ENCODE measurements at places on chromosomes 13 and 19.

DNA sequence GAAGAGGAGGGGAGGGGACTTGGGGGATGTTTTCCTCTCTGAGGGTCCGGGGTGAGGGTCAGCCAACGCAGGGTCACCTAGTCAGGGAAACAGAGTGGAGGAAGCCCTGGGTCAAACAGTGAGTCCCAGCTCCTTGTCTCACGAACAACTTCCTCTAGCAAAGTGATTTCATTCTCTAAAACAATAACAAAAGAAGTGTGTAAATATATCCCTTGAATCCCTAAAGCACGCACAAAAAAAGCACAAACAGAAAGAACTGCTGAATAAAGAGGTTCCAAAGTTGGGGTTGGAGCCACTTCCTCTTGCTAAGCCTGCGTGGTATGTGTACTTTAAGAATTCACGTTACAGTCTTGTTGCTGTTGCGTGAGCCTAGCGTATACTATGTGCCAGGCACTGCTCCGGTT lies 1.5 kb upstream of the C5AR2 start:
- no peak for DNase-seq

DNA sequence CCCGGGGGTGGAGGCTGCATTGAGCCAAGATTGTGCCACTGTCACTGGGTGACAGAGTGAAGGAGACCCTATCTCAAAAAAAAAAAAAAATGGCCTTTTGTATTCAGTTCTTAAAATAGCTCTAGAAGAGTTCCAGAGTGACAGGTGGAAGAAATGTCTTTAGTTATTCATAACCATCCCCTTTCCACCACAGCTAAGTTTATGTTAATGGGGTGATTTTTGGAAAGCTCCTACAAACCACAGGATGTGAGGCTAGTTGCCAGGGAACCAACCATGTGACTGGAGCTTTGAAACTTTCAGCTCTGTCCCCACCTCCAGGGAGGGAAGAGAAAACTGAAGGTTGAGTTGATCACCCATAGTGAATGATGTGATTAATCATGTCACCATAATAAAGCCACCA lies 6.9 kb downstream of the ZNF490 start:
- no peak for DNase-seq

DNA sequence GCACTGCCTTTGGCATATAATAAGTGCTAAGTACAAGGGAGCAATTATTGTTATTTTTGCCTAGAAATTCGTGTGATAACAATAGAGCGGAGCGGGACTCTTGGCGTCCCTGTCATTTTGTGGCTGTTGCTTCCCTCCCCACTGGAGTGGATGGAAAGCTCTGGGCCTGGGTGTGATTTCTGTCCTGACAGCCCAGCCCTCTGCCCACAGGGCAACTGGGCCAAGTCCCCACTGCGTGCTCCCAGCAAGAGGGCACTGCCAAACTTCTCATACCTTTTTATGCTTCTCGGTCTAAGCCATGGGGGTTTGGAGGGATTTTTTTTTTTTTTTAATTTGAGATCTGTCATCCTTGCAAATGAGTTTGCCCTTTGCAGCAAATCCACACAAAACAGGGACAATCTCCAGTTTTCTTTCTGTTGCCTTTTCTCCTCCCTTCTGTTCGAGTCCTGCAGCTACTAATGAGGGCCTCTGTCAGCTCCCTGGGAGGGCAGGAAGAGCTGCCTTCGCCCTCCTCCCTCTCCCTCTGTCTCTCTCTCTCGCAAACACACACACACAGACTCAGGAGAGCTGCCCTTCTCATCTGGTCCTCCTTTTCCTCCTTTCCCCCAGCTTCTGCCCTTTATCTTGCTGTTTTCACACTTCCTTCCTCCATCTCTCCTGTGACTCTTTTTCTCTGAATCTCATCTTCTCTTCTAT lies 103.9 kb downstream of the DNAJC15 start:
- no peak for DNase-seq

- no peak for DNase-seq
Measured at GRCh38 chr19:17404621-17405249, 695 bp downstream of the BST2 start.

DNA sequence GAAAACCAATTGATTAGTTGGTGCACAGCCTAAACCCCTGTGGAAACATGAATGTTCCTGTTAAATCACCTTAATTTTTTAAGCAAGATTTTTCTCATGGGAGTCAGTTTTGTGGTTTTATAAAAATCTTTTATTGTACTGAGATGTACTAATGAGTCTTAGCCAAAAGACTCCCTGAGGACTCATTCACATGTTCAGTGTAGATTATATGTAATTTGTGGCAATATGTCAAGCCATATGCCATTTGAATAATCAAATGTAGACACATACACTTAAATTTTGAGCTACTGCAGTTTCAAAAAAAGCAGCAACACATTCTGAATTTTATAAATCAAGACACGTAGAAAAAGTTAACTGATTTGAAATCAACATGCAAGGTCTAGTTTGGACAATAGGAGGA lies 395.2 kb downstream of the MYO16 start:
- DNase-seq = no peak

- DNase-seq = no peak
Measured at GRCh38 chr13:63690672-63691071, 2275.0 kb upstream of the PCDH20 start.

DNA sequence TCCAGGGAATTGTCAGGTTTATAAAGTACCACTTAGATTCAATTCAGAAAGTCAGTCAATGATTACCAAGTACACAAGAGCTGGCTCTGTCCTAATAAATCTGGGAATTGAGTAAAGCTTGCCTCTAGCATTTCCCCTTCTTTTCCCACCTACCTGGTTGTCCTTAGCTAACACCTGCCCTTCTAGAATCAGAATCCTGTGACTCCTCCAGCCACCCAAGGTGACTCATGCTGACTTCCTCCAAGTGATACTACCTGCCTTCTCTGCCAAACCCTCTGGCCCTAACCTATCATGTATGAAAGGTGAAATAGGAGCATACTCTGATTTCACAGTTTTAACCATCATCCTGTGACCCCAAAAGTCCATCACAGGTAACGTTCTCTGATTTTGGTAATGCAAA lies 151.2 kb downstream of the DIAPH3 start:
- DNase-seq = peak; percentile 57

DNA sequence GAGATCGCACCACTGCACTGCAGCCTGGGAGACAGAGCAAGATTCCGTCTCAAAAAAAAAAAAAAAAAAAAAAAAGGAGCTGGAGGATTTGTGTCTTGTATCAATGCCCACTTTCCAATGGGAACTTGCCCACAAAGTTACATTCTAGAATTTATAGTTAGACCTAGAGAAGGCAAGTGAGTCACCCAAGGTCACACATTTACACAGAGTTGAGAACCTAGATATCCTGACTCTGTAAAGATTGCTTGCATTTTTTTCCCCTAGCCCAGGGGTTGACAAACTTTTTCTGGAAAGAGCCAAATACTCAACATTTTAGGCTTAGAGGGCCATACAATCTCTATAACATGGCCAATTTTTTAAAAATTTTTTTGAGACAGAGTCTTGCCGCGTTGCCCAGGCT lies 7.7 kb upstream of the BRD4 start:
- DNase-seq = no peak

- DNase-seq = peak; percentile 36
Measured at GRCh38 chr13:47499358-47500150, 501.5 kb downstream of the SUCLA2 start.

DNA sequence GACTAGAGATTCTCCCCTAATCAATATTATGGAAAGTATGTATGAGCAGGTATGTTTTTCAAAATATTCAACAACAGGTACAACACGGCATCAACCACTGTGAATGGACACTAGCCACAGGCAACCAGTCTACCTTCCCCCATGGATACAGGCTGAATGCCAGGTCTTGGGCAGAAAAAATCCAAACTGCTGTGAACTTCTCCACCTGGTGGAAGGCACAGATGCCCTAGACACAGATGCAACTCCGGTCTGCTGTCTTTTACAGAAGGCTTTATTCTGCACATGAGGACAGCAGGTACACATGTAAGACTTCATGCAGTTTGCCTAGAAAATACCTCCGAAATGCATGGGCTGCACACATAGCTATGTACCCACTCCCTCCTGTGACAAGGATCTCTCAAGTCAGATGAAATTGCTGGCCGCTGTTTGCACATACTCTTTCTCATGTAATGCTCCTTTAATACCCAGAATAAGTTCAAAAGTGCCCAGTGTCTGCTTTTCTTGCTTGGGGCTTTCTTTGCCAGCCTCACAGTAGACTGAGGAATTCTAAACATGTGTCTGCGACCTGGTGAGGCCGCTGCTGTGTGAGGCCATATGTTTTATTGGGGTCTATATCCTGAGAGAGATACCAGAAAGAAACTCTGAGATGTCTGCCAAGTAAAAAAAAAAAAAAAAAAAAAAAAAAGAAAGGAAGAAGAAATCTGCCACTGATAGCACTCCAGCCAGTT lies 325.9 kb downstream of the FOXO1 start:
- DNase-seq = no peak

GRCh38 chr19:47730910-47731309 lies 14.4 kb upstream of the NOP53 start:
- no peak for DNase-seq

GRCh38 chr19:11247391-11247790 lies 8.0 kb downstream of the ANGPTL8 start:
- no peak for DNase-seq

- DNase-seq = no peak
Measured at GRCh38 chr13:90205911-90206310, 1141.6 kb upstream of the MIR17HG start.

DNA sequence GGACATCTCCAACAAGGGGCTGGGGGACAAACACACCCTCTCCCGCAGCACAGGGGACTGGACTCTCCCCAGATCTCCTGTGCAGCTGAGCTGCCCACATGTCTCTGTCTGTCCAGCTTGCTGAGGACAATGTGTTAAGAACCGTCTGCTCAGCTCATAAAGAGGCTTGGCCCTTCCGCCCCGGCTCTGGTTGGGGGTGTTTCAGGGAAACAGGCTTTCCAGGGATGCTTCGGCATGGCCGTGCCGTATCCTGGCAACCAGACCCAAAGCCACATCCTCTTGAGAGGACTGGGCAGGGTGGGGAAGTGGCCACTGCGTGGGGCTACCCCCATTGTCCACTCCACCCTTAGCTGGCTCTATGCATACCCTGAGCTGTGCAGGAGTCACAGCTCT lies 41.1 kb upstream of the CHST8 start:
- peak; percentile 46 for DNase-seq

GRCh38 chr19:36528921-36529518 lies 949 bp upstream of the ZNF260 start:
- no peak for DNase-seq

- no peak for DNase-seq
Measured at GRCh38 chr13:105213512-105213911, 1322.0 kb downstream of the EFNB2 start.

- peak; percentile 15 for DNase-seq
Measured at GRCh38 chr13:40666933-40667621, 636 bp upstream of the FOXO1 start.

DNA sequence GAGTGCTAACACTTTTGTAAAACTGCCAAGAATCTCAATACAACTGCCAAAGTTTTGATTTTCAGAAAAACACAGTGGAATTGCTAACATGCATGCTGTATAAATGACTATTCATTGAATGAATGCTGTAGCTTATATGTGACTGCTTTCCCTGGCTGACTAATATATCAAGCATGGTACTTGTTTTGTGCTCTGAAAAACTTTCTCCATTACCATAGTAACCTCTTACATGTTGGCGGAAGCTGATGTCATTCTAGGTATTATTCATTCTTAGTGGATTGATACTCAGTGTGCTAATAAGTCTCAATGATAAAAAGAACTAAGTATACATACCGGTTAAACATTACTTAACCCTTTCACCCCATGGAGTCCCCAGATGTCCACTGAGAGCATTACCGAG lies 166.1 kb upstream of the MYO16 start:
- DNase-seq = peak; percentile 71

GRCh38 chr13:40345654-40346372 lies 320.6 kb downstream of the FOXO1 start:
- DNase-seq = no peak

- DNase-seq = no peak
Measured at GRCh38 chr13:53694814-53695532, 666.4 kb downstream of the OLFM4 start.

GRCh38 chr19:43623889-43624670 lies 4.7 kb upstream of the ZNF428 start:
- DNase-seq = no peak

GRCh38 chr19:58182577-58182988 lies 278 bp upstream of the ZNF274 start:
- DNase-seq = no peak

GRCh38 chr13:61247149-61247936 lies 168.3 kb downstream of the PCDH20 start:
- no peak for DNase-seq

- no peak for DNase-seq
Measured at GRCh38 chr13:28012896-28013295, 24.4 kb upstream of the URAD start.

DNA sequence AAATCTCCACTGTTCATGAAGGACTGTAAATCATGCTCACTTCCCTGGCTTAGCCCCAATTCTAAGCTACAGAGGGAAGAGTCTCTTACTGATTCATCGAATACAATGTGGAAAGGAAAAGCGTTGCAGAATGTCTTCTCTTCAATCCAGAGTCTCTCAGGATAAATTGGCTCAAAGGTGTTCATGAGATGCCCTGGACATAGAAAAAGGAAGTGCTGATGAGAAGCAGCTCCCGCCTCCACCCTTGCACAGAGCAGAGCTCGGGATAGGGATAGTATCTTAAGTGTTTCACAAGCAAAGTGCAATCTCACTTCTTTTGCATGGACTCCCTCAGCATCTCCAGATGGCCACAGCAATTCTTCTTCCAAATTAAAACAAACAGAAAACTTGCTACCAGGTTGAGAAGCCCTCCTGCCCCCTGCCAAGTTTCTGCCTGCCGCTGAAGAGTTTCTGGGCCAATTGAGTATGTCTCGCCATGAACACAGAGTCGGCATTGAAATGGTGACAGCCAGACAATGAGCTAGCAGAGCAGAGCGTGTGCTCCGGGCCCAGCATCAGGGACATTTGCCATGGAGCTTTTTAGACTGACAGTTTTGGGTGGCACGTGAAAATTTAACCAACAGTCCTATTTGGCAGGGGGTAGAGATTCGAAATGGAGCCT lies 85.7 kb downstream of the C13orf42 start:
- DNase-seq = no peak

DNA sequence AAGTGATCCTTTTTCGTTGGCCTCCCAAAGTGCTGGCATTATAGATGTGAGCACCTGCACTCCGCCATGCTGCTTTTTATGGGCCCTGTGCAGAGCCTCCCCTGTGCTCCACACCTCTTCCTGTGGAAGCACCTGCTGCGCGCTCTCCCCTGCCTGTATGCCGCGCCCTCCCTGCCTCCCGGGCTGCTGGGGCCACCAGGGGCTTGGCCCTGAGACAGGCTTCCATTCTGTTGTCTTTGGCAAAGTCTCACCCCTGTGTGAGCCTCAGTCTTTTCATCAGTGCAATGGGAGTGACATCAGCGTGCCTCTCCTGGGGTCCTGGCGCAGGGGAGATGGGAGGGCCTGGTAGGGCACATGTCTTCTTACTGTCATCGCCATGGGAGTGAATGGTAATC lies 1.3 kb downstream of the FAM174C start:
- no peak for DNase-seq

- DNase-seq = peak; percentile 57
Measured at GRCh38 chr13:36193151-36193855, 21.1 kb downstream of the SOHLH2 start.
